C1 segment of cervical spinal cord (tissue), 14 donors: ENCODE measurements at places on chromosomes 2 and 18.

DNA sequence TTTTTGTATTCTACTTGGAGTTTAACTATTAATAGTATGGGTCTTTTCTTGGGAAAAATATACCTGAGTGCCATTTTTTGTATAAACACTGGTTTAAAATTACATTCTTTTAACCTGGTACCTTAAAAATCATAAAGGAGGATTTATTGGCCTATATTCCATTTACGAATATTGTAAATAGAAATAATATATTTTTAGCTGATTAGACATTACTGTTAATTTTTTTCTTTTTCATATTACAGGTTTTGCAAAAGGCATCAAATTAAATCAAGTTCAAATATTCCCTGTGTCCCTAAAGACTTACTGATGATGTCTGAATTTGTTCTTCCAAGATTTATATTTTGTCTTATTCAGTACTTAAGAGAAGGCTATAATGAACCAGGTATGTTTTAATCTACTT, 44.7 kb downstream of the UBR3 start:
- no peak for DNase-seq

DNA sequence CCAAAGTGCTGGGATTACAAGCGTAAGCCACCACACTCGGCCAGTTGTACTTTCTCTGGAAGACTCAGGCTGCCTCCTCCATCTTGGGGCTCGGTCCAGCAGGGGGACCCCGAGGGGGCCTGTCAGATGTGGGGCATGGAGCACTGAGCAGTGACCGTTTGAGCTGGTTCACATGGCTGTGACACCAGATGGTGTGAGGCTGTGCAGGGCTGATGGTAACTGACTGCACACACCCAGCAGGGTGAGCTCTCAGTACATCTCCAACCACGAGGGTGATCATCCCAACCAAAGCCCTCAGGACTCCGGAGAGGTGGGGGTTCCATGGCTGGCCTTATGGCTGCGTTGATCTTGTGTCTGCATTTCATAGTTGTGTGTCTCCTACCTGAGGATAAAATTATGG, 63.4 kb downstream of the FAM168B start:
- DNase-seq = no peak

GRCh38 chr18:10015941-10016819, 102.4 kb downstream of the VAPA start:
- no peak for DNase-seq

GRCh38 chr2:14896330-14897030, 264.0 kb downstream of the LRATD1 start:
- DNase-seq = no peak

- no peak for DNase-seq
Measured at GRCh38 chr2:112155331-112156151, 17.4 kb downstream of the FBLN7 start.

DNA sequence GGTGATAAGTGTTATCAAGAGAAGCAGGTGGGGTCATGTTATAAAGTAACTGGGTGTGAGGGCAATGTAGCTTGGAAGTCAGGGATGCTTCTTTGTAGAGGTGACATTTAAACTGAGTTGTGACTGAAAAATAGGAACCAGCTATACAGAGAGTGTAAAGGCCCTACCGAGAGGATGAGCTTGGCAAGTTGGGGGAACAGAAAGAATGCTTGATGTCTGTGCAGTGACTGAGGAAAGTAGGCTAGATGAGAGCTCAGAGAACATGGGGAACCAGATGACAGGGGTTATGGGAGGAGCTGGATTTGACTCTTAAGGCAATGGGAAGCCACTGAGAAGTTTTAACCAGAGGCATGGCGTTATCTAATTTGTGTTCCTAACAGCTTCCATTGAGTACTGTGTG, 115.3 kb downstream of the DOCK10 start:
- DNase-seq = no peak

GRCh38 chr2:144990661-144991060, 470.7 kb upstream of the ZEB2 start:
- no peak for DNase-seq

DNA sequence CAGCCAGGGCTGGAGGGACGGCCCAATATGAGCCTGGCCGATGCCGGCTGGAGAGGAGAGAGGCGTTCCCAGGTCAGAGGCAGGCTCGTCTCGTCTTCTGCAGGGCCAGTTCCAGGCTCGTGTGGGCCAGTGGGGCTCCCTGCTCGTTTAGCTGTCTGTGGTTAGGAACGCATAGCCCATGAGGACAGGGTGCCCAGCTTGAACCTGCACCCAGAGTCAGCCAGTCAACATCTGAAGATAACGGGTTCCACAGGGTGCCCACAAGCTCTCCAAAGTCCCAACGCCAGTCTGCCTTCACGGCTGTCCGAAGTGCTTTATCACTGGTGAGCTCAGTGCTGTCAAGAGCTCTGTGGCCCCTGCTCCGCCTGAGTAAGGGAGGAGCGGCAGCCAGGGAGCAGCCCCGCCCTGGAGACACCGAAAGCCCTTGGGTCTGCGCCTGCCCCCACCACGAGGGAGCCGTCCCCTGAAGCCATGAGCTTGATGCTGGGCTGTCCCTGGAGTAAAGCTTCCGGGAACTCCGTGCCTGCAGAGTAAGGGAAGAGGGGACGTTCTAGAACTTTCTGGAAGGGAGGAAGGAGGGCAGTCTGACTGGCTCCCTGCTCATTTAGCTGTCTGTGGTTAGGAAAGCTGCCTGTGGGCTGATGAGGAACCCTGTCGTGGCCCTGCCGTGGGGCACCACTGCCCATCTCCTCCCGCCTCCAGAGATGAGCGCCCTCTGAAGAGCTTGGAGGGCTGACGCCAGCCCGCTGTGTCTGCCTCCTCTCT, 2.7 kb upstream of the HSBP1L1 start:
- no peak for DNase-seq

GRCh38 chr2:100292022-100292580, 30.2 kb downstream of the LONRF2 start:
- DNase-seq = no peak

GRCh38 chr2:182447863-182448262, 21.0 kb upstream of the PDE1A start:
- no peak for DNase-seq

- DNase-seq = no peak
Measured at GRCh38 chr2:77294474-77294873, 227.7 kb downstream of the LRRTM4 start.

- no peak for DNase-seq
Measured at GRCh38 chr2:1081451-1082225, 131.0 kb downstream of the SNTG2 start.

DNA sequence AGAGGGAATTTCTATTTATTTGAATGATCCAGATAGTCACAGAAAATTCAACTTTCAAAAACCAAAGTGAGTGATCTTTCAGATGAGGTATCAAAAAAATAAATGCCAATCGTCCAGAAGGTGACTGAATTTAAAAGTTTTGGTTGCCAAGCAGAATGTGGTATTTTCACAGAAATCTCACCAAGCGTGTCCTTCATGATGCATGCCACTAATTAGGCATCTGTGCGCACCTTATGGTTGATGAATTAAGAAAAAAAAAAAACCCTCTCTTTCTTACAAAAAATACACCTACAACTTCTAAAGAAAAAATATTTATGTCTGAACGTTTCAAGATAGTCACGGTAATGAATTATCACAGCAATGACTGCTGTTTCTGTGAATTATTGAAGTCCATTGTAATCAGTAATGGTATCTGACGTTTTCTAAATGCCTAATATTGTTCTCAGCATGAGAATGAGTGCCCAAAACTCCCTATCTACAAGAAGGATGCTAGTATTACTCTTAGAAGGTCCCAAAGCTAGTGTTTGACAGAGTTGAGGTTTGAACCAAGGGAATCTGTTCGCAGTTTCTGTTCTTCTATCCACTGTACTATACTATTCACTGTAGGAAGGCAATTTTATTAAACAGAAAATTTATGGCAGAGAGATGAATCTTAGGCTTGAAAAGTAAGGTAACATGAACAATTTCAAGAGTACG, 219.6 kb upstream of the NETO1 start:
- DNase-seq = no peak

GRCh38 chr18:74289137-74289536, 2.6 kb downstream of the CYB5A start:
- no peak for DNase-seq

GRCh38 chr2:84940088-84940470, 30.9 kb upstream of the KCMF1 start:
- no peak for DNase-seq

DNA sequence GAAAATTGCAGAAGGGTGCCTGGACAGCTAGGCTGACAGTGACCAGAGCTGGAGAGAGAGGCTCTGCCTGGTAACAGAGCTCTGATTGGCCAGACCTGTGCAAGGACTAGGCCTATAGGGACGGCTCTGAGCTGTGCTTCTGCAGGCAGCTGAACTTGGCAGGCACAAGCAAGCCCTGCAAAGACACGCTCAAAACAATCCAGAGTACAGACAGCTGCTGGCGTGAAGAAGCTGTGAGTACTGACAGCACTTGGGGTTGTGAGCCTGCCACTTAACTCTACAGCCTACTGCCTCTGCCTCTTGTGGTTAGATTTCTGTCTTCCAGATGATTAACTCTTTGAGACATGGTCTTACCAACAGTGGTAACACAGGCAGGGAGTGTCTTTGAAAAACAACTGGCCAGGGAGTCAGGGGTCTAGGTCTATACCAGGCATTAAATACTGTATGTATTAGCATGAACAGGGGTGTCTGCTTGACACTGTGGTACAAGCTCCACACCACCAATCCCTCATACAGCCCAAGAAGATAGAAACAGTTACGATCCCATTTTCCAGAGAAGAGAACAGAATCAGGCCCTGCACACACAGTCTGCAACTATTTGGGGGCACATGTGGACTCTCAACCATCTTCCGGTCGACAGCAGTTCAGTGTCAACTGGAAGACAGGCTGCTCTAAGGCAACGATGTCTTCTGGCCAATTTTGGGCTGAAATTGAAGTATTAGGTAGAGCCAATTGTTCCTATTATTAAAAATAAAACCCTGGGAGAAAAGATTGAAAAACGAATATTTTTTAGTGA, 568.4 kb downstream of the TNS1 start:
- DNase-seq = peak; percentile 75

DNA sequence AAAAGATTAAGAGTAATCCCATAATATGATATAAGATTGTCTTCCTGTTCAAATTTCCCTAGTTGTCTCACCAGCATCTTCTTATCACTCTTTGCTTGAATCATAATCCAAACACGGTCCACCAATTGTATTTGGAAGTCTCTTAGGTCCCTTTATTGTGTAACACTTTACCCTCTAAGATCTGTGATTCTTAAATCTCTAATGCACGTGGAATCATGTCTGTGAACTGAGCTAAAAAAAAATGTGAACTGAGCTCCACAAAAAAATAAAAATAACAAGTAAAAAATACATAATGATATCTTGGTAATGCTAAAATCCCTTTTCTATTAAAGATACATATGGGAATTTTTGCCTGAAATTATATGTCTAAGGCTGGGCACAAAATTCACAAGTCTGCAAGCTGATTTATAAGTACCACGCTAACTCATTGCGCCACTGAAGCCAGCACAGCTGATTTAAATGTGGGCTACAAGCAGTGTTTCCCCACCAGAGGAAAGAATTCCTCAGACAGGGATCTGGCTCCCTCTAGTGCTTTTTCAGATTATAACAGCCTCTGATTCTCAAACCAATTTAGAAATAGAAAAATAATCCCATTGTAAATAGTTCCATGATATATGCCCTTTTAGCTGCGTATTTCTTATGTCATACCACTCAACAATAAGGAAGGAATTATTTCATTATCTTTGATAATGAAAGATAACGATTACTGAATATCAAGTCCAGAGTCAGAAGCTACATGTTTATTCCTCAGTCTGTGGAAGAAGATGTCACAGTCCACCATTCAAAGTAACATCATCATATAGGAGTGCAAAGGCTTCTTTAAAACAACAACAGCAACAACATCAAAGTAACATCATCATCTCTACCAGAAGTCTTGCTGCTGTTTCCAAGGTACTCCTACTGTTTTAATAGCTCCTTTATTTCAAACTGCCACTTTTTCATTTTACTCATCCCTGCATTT, 22.9 kb downstream of the RBM43 start:
- DNase-seq = no peak

- DNase-seq = no peak
Measured at GRCh38 chr2:96491860-96492497, 13.2 kb downstream of the NEURL3 start.

- DNase-seq = no peak
Measured at GRCh38 chr18:574149-574860, 5.9 kb upstream of the CETN1 start.

GRCh38 chr2:109466674-109467575, 146.8 kb downstream of the SEPTIN10 start:
- DNase-seq = no peak

GRCh38 chr2:88481691-88482336, 29.3 kb upstream of the FOXI3 start:
- DNase-seq = no peak

- DNase-seq = no peak
Measured at GRCh38 chr2:209146682-209147320, 277.0 kb upstream of the MAP2 start.

GRCh38 chr2:156470975-156471583, 34.9 kb downstream of the GPD2 start:
- no peak for DNase-seq

DNA sequence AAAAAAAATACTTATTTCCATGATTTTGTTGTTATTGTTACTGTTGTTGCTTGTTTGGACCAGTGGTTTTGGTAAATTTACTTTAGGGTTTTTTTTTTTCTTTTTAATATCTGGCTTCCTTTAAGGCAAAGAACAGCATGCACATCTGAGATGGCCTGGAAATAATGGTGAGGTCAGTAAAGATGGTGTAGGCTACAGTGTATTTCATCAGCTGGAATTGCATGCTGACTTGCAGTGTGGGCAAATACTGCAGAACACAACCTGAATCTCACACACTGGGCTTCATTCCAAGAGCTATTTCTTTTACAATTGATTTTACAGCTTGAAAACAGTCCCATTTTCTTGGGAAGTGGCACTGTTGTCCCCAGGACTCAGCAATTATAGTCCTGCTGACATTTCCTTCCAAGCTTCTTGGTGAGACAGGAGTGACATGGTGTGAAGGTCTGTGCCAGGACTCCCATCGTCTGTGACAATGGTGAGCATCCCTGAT, 376.1 kb upstream of the SOX11 start:
- DNase-seq = no peak

DNA sequence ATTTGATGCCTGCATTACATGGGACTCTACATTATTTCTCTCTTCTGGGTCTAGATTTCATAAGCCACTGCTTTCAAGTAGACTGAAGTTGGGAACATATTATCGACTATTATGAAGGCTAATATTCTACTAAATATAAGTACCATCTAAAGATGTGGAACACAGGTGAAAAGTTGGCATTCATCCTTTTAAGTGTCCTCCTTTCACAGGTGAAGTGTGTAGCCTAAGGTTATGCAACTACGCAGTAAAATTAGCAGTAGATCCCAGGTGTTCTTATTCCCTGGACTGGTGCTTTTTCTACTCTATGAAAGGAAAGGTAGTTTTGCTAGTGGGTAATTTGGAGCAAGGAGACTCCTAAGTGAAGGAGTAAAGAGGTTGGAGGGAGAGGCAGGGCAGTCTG, 88.2 kb upstream of the DPP10 start:
- no peak for DNase-seq

DNA sequence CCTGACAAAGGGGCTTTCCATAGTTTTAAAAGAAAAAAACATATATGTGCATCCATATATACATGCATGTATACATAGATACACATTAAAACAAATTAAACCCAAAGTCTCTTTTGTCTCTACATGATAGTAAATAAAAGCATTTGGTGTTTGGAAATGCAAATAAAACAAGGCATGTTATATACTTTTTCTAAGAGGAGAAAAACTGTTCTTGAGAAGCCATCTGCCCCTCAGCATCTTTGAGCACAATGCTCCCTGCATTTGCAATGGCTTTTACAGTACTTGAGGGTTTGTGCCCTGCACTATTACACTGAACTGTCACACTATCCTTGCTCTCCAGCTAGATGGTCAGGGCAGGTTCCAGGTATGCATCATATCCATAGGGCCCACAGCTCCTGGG, 210.2 kb downstream of the L3MBTL4 start:
- no peak for DNase-seq

GRCh38 chr2:79734518-79734917, 221.7 kb downstream of the CTNNA2 start:
- DNase-seq = no peak
